ENCODE measurements at places on chromosomes 5 and 9. TPM values are rescaled to one million over a fixed set of nuclear protein-coding genes. Genes with fewer than 3 reads are reported as not detected.

GRCh38 chr5:147989994-147990393 is 73.8 kb upstream of the SPINK5 start:
- H3K4me3 ChIP-seq = no peak overlapping the region
- DNase-seq = no peak
- H3K4me1 ChIP-seq = no peaks in the 10 kb centered on the region
- no peaks in the 10 kb centered on the region for H3K36me3 ChIP-seq
- no peak overlapping the region for H3K27ac ChIP-seq

BHMT2 gene
- total RNA-seq = 2.9 TPM

- no peak overlapping the region for H3K4me3 ChIP-seq
- H3K36me3 ChIP-seq = no peaks in the 10 kb centered on the region
- no peak overlapping the region for H3K27ac ChIP-seq
- DNase-seq = no peak
- no peaks in the 10 kb centered on the region for H3K27me3 ChIP-seq
Measured at GRCh38 chr5:55418994-55419968, 111.5 kb downstream of the MTREX start.

GRCh38 chr5:137619191-137619870 is 116.6 kb downstream of the KLHL3 start:
- no peak for DNase-seq
- no peaks in the 10 kb centered on the region for H3K27me3 ChIP-seq
- H3K27ac ChIP-seq = peak overlapping the region; percentile 41
- H3K4me1 ChIP-seq = peaks cover 6% of the 10 kb centered on the region

IFNA13 gene
- not detected for total RNA-seq

DNA sequence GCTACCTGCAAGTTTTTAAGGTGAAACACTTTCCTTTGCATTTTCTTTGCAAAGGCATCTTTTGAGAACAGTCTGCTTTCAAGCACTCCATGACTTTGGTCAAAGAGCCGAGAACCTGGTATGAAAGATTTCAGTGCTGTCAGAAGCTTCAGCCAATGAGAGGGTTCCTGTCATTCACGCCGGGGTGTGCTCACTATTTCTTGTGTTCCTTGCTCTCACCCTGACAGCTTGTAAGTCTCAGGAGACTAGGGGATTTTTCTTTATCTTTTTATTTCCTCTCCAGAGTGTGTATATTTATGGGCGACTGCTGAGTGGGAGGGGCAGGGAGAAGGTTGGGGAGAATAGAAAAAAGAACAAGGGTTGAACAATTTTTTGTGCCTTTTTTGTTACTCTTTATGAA is 334.0 kb downstream of the PSAT1 start:
- no peak overlapping the region for H3K27ac ChIP-seq
- H3K4me3 ChIP-seq = no peak overlapping the region
- no peaks in the 10 kb centered on the region for H3K4me1 ChIP-seq
- no peak for DNase-seq
- no peaks in the 10 kb centered on the region for H3K36me3 ChIP-seq

GRCh38 chr5:150612405-150612804 is 28.1 kb upstream of the SYNPO start:
- no peak overlapping the region for H3K27ac ChIP-seq
- no peak overlapping the region for H3K4me3 ChIP-seq
- H3K4me1 ChIP-seq = peaks cover 36% of the 10 kb centered on the region
- no peaks in the 10 kb centered on the region for H3K27me3 ChIP-seq
- no peaks in the 10 kb centered on the region for H3K36me3 ChIP-seq
- DNase-seq = no peak

CARD6 gene
- 28.9 TPM for total RNA-seq

GRCh38 chr5:172569861-172570558 is 71.1 kb upstream of the NEURL1B start:
- no peak overlapping the region for H3K4me3 ChIP-seq
- no peaks in the 10 kb centered on the region for H3K36me3 ChIP-seq
- H3K27ac ChIP-seq = no peak overlapping the region

- H3K36me3 ChIP-seq = no peaks in the 10 kb centered on the region
- peak; percentile 55 for DNase-seq
- peak overlapping the region; percentile 49 for H3K27ac ChIP-seq
- H3K27me3 ChIP-seq = no peaks in the 10 kb centered on the region
- no peak overlapping the region for H3K4me3 ChIP-seq
Measured at GRCh38 chr9:33506626-33507370, 17.3 kb upstream of the ANKRD18B start.

IFNK gene
- not detected for total RNA-seq

SOWAHA gene
- total RNA-seq = not detected

THOC3 gene
- 38.7 TPM for total RNA-seq

DNA sequence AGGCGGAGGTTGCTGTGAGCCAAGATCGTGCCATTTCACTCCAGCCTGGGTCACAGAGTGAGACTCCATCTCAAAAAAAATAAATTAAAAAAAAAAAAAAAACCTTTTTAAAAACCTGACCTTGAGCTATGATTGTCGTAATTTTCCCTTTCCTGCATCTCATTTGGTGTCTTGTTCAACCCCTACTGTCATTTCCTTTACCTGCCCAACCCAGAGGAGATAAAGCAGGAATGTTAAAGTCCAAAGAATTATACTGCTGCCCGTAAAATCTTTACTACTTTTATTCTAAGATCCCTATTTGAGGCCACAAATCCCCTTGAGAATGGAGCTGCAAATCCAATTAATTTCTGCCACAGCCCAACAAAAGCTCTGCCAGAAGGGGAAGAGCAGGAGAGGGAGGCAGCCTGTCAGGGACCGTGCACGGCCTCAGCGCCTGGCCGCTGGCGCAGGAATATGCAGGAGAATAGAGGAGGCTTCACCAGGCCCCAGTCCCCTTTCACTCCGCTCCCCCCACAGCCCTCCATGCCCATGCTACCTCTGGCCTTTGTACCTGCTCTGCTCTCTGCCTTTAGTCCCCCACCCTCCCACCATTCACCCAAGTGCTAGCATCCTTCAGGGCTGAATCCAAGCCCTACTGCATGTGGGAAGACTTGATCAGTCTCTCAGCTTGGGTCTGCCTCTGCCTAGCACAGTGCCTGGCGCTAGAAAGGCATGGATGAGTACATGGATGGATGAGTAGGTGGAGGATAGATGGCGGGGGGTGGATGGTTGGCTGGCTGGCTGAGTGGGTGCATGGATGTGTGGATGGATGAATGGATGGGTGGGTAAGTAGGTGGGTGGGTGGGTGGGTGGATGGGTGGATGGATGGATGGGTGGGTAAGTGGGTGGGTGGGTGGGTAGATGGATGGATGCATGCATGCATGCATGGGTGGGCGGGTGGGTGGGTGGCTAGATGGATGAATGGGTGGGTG is 99.8 kb upstream of the SARDH start:
- no peak for DNase-seq
- no peaks in the 10 kb centered on the region for H3K4me1 ChIP-seq
- H3K27ac ChIP-seq = no peak overlapping the region
- no peak overlapping the region for H3K4me3 ChIP-seq
- H3K36me3 ChIP-seq = peaks cover 2% of the 10 kb centered on the region

SUSD3 gene
- total RNA-seq = 2.6 TPM

DNA sequence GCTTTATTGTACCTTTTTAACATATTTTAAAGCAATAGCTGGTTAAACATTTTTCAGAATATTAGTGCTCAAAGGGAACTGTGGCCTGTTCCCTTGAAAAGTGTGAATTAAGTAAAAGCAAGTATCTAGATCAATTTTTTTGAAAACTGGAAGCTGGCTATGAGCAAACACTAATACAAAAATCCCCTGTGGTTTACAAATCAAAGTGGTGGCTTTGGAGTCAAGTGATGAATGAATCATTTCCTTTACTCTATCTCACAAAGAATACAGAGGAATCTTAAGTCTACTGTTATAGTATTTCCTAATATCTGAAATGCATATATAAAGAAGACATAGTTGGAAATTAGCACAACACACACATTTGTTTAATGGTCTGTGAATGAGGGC is 212.4 kb upstream of the C9orf72 start:
- H3K36me3 ChIP-seq = no peaks in the 10 kb centered on the region
- no peaks in the 10 kb centered on the region for H3K4me1 ChIP-seq
- DNase-seq = no peak
- no peak overlapping the region for H3K27ac ChIP-seq
- H3K27me3 ChIP-seq = no peaks in the 10 kb centered on the region

DNA sequence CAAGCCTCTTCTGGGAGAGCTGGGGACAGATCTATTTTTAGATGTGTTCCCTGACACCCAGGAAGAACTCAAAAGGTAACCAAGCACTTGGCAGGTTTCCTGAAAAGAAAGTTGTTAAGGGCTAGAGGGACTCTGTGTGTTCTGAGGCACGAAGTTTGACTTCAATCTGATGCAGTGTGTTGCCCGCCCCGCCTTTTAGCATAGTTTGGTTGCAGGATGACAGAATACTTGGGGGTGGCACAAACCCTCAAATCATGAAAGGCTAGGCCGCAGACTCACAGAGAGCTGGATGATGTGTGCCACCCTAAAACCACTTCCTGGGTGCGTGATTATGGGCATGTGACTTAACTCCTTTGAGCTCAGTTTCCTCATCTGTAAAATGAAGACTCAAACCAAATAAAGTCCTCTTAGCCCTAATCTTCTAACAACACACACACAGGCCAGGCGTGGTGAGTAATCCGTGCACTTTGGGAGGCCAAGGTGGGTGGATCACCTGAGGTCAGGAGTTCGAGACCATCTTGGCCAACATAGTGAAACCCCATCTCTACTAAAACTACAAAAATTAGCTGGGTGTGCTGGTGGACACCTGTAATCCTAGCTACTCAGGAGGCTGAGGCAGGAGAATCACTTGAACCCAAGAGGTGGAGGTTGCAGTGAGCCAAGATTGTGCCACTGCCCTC is 12.8 kb upstream of the NDFIP1 start:
- H3K4me1 ChIP-seq = peaks cover 8% of the 10 kb centered on the region
- H3K27ac ChIP-seq = no peak overlapping the region
- no peaks in the 10 kb centered on the region for H3K27me3 ChIP-seq
- peak; percentile 56 for DNase-seq

DNA sequence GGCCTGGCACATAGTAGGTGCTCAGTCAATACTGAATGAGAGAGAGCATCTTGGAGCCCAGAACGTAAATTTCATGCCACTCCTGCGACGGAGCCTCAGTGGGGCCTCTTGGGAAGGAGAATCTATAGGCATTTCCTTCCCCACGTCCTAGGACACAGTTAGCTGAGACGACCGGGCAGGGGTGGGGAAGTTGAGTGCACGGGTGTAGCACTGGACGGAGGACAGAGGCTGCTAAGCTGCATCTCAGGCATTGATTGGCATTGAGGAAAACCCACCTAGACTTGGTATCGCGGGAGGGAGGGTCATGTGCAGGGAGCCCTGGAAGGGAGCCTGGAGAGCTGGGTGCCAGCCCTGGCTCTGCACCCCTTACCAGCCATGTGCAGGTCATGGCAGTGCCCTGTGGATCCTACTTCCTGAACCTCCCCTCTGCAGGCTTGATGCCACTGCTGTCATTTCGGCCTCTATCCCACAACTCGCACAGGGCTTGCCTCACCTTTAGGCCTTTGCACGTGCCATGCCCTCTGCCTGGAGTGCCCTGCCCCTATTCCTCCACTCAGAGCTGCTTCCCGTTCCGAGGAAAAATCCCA is 25.6 kb downstream of the NEK6 start:
- H3K4me1 ChIP-seq = peaks cover 100% of the 10 kb centered on the region
- no peaks in the 10 kb centered on the region for H3K27me3 ChIP-seq
- H3K4me3 ChIP-seq = no peak overlapping the region
- no peak for DNase-seq
- peaks cover 11% of the 10 kb centered on the region for H3K36me3 ChIP-seq
